ENCODE measurements at places on chromosomes 6 and 20.

DNA sequence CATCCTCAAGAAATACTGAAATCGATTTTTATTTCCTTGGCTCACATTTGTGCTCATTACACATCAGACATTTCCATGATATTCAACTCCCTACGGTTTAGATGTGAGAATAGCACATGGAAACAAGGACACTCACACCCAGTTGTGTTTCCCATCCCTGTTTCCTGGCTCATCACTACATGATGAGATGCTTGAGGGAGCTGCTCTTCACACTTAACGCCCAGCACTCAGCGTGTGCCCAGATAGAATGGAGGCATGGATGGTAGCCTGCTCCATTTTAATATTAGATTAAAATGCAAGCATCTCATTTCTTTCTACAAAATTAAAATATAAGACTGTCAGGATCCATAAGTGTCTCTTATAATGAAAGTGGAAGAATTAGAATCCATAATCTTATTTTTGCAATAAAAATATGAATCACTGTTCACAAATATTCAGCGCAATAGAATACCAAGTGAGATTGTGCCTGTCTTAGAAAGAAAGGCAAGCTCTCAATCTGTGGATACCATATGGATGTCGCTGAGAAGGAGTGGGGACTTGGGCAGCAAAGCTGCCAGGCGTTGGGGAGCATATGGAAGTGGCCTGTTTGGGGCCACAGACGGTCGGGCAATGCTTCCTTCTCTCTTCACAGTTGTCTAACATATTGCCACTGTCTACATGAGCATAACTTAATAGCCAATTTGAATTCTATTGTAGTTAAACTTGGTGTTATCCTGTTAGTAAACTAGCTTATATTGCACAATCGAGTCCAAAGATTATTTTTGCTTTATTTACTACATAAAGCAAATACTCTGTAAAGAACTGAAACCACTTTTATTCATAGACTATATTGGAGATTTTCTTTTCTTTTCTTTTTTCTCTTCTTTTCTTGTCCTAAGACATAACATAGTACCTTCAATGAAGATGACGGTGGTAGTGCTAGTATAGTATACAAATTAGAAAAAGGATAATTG is 206.8 kb upstream of the QKI start:
- no peak for DNase-seq

DNA sequence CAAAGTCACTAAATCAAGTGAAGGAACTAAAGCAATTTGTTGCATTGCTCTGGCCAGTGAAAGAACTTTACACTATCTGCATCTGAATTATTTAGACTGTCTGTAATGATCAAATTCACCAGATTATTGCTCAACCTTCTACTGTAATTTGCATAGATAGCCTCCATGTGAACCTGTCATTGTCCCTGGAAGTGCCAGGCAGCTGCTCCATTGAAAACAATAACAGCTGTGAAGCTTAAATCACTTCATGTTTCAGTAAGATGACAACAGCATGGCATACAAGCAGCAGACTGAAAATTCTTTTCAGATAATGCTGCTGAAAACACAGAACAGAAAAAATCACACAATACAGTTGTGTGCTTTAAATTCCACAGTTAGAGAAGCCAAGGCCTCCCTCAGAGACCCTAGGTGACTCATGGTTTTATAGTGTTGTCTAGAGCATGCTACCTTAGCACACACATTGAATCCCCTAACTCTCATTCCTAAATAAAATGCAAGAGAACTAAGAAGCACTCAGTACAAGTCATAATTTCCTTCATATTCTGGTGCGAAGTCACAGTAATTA is 248.9 kb downstream of the TPBG start:
- no peak for DNase-seq

DNA sequence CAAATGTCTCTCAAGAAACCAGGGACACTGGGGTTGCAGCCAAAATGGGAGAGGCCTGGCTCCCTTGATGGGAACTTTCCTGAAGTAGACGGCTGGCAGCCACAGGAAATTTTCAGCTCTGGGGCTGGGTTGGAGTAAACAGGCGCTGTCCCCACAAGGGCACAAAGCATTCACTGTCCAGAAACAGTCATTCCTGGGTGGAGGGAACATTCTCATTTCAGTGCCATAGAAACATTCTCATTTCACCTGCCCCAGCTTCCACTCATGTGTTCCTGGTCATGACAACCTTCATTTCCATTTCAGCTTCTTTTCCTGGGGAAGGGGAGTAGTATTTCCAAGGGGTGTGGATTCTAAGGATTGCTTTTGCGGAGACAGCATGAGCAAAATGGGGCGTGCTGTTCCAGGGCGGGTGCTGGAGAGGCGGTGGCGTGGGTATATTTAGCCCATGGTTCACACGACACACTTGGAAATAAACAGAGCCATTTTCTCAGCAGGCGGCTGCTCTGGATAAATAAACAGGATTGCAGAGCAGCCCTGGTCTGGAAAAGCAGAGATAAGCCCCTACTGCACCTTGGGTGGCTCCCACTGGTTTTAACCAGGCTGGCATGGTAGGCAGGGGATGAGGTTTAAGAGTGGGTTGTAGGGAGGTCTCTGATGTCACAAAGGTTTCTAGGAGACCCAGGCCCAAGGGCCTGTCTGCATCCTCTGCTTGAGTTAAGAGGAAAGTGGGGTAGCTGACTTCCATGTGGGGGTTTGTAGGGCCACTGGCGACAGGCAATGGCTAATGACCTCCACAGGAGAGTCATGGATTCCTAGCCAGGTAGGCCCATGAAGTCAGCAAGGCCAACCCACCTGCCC is 32.9 kb downstream of the COX4I2 start:
- DNase-seq: no peak

- no peak for DNase-seq
Observed at GRCh38 chr6:116278854-116279231, 887 bp downstream of the TSPYL1 start.

GRCh38 chr6:116512734-116513133 is 1.3 kb downstream of the CALHM5 start:
- DNase-seq: no peak

- DNase-seq: peak; percentile 80
Observed at GRCh38 chr6:79949233-79949632, 1.9 kb upstream of the ELOVL4 start.

DNA sequence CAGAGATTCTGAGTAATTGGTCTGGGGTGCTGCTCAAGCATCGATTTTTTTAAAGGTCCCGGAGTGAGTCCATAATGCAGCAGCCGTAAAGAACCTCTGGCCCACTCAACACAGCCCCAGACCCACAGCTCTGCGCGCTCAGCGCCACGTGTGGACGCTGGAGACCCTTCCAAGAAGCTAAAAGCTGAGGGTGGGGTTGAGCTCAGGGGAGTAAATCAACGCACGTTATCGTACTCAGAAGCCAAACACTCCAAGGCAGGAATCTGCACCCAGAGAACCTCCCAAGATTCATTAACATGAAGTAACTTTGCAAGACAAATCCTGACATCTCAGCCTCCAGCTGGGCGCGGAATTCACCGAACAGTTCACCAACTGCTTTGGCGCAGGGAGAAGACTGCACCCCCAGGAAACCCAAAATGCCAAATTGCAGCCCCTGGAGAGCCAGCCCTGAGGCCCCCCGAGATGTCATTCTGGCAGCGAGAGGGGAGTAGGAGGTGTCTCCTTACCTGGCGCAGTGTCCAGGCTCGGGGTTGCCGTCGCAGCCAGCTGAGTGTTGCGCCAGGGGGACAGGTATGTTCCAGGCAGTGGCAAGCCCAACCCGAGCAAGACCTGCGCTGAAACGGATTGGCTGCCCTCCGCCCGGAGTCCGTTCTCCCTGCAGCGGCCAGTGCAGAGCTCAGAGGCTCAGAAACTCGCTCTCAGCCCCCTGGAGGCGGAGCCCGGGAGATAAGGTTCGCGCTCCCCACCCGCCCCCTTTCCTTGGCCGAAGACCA is at the start of gene COL21A1:
Gene COL21A1, minus strand, starts transcription at position 700 of the 773 bp plus-strand sequence. CDS start 64,962 bp downstream, outside the sequence.
- peak; percentile 27 for DNase-seq

DNA sequence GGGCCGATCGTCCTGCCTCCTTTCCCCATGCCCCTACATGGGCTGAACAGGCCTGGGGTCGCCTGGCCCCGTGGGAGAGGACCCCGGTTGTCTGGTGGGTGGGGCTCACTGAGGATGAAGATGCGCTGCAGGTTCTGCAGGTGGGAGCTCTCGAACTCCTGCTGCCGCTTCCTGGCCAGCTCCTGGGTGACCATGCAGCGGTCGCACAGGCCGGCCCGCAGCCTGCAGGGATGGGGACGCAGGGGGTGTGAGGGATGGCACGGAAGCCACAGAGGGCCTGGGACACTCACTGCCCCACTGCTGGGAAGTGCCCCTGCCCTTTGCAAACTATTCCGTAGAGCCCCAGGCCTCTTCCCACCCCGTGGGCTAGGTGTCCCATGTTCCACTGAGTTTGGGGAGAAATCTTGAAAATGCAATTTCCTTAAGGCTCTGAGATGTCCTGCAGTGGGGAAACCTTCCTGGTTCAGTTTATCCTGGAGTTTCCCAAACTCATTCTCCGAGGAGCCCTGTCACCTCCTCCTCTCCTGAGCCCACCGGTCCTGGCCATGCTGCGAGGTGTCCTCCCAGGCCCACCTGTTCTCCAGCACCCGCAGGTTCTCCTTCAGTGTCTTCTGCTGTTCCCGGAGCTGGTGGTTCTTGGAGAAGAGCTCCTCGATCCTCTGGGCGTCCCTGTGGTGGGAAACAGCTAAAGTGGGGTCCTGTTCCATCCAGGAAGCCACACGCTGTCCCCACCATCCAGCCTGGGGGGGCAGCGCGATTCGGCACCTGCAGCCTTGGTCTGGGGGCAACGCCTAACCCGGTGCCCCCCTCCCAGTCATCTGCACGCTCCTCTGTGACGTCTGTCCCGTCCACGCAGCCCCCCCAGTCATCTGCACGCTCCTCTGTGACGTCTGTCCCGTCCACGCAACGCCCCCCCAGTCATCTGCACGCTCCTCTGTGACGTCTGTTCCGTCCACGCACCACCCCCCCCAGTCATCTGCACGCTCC is 9.9 kb upstream of the CABLES2 start:
- DNase-seq: no peak

DNA sequence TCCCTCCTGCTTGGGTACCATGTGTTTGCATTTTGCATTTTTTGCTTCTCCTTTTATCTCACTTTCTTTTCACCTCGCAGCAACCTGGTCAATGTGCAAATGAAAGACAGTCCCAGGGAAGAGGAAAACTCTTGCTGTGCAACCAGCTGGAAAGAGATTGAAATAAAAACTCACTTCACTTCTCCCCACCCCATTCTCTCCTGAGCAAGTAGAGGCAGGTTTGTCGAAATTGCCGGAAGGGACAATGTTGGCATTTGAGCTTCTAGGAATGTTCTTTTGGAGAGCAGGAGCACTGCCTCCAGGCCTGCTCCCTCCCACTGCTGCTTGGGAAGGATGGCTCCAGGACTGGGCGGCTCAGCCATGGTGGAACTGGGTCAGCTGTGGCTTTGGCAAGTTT is 30.6 kb downstream of the KCNG1 start:
- DNase-seq: no peak

DNA sequence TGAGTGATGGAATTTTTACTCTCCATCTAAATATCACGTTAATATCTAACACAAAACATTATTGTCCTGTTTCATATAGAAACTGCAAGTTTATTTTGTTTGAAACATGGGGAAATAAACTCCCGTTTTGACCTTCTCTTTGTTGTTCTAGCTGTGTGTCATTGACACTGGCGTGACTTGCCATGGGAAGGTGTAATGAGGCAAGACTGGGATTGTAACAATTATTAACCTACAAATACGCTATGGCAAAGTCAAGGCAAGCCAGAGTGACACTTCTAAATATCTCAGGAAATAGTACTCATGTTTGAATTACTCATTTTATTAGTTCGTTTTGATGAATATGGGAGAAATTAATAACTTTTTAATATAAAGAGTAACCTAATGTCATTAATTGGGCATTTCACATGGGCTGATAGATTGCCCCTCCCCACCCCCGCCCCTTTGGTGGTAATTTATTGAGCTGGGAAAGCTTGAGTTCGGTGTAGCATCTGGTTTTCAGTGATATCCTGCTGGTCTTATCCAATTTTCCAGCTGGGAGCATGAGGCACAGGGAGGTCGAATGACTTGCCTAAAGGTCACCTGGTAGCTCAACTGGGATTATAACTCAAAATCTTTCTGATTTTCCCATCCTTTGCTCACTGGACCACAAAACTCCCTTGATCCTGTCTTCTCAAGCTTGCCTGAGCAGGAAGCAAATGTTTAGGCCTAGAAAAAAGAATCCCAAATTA is 380.6 kb upstream of the JAG1 start:
- DNase-seq: no peak

DNA sequence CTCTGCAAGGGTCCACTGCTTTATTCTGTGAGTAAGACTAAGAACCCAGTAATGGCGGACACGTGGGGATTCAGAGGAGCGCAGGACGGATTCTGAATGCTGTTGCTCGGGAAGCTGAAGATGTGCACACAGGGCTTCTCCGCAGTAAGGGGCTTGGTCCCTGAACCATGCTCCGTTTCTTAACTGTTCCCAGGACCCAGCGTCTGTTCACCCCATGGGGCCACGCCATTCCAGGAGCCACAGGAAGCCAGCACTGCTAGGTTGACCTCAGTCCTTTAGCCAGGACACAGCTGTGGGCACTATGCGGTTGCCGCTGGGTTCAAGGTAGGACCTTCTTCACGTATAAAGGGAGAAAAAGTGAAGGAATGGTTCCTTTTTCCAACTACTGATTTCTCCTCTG is 59.8 kb downstream of the IRF4 start:
- DNase-seq: no peak

GRCh38 chr6:2543321-2543720 is 207.4 kb downstream of the MYLK4 start:
- DNase-seq: no peak

DNA sequence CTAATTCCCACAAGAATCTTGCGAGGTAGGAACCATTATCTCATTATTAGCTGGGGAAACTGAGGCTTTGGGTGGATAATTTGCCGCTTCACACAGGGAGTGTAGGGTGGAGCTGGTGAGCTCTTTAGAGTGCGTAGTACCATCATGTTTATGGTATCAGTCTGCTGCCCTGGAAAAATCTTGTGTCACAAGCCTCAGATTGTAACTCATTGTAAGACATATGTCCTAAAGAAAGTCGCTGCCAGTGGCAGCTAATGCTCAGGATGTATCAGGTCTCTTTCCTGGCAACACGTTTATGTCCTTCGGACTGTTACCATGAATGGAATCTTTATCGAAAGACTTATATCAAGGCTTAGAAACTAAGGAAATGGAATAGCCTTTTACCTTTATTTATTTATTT is 1.9 kb downstream of the ZFAND3 start:
- no peak for DNase-seq

DNA sequence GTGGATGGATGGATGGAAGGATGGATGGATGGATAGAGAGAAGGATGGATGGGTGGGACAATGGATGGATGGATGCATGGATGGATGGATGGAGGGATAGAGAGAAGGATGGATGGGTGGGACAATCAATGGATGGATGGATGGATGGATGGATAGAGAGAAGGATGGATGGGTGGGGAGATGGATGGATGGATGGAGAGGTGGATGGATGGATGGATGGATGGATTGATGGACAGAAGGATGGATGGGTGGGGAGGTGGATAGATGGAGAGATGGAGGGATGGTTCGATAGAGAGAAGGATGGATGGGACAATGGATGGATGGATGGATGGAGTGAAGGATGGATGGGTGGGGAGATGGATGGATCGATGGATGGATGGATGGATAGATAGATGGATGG is 6.4 kb downstream of the EEF1A2 start:
- no peak for DNase-seq

Data from iris pigment epithelial cell (primary cell).